Vagina (tissue), 2 donors: ENCODE measurements at places on chromosomes 12 and 14.

DNA sequence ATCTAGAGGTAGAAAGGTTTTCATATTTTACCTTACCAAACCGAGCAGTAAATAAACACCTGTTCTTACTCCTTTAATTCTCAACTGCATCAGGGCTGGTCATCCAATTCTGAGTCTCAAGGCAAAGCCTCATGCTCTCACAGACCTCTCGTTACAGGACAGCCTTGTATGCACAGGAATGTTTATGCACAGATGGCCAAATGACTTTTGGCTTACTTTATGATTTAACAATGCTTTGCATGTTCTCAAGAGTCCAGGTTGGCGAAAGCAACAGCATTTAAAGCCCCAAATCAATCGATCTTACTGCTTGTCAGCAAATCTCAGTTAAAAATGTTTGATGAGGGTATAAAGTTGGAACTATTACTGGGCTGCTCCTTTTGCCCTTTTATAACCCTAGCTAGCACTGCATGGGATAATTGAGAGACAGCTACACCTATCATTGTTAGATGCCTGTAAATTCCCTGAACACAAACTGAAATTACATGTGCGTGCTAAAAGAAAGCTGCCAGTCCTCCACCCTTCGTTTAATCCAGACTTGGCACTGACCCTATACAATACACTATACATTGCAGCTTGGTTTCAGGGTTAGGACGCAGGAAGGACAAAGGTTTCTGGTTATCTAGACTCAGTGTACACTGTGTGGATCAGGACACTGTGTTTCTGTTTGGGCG lies 63.6 kb downstream of the TMCC3 start:
- no peak for DNase-seq

GRCh38 chr12:76198839-76199238 lies 114.4 kb upstream of the NAP1L1 start:
- no peak for DNase-seq

DNA sequence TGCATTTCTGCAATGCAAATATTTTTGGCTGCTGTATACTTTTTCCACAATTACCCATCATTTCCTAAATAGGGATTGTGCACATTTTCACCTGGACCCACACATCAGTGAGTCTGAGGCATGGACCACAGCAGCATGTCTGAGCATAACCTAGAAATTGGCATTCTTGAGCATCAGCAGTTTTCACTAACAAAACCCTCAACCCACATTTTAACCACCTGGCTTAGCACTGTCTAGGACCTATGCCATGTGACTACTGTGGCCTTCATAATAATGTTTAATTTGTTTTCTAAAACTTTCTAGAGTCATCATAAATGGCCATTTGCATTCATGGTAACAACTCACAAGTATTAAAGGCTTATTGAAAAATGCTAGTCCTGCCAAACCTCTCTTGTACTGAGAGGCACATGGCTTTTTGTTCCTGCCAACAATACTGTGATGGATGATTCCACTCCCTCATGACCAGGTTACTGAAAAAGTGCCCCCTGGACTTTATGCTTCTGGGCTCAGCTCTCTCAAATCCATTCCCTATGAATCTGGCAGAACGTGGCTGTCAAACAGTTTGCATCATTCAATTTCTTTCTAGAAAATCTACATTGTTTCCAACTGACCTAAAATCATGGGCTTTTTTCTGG lies 240.0 kb downstream of the MDGA2 start:
- DNase-seq: no peak

- DNase-seq: no peak
These were observed 141.9 kb downstream of the NUBPL start for GRCh38 chr14:31703056-31703455.

GRCh38 chr14:71361336-71361735 lies 454.1 kb downstream of the PCNX1 start:
- DNase-seq: no peak

DNA sequence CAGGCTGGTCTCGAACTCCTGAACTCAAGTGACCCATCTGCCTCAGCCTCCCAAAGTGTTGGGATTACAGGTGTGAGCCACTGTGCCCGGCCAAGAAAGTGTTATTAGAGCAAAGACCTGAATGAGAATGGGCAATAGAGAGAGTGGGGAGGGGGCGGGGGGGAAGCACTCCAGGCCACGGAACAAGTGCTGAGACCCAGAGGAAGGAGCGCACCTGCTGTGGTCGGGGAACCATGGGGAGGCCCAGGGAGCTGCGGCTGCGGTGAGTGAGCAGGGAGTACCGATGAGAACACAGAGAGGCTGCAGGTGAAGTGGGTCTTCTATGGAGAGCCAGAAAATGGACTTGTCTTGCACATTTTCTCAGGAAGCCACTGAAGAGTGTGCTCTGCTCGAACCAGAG lies 10.8 kb downstream of the SMIM41 start:
- no peak for DNase-seq

DNA sequence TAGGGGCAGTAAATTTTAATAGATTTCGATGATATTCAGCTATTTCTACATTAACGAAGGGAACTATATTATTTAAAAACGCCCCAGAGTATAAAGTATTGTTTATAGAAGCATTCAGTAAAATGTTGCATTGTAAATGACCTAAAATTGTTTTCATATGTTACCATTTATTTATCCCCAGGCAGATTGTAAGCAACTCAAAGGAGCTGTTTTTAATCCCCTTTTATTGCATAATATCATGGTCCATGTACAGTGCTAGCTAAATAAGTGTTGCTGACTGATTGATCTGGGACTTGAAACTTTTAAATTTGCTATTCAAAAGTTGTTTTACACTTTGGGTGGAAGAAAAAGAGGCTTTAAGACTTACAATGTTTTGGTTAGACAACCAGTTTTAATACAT lies 199.0 kb upstream of the SLC38A2 start:
- no peak for DNase-seq

DNA sequence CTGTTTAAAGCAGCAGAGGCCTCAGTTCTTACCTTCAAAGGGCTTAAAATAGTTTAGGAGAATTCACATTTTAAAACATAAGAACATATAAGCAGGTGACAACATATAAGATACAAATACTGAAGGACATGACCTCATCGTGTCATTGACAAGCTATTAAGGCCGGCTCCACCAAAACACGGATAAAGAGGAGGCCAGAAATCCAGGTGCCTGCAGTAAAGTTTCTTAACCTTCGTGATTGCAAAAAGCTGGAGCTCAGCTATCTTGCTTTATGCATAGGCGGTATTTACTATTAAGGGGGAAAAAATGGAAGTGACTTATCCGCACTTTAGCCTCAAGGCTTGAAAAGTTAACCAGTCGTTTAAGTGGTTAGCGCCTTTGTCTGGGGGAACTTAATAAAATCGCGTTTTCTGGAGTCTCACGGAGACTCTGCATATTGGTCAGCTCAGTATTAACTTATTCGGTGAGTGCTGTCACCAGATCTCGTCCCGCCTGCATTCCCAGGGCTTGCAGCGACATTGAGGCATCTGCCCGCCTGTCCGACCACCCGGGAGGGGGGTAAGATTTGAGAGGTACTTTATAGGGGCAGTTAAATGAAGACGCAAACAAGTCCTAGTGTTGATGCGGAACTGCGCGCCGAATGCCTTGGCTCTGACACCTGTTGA lies 1.1 kb upstream of the SP1 start:
- no peak for DNase-seq

DNA sequence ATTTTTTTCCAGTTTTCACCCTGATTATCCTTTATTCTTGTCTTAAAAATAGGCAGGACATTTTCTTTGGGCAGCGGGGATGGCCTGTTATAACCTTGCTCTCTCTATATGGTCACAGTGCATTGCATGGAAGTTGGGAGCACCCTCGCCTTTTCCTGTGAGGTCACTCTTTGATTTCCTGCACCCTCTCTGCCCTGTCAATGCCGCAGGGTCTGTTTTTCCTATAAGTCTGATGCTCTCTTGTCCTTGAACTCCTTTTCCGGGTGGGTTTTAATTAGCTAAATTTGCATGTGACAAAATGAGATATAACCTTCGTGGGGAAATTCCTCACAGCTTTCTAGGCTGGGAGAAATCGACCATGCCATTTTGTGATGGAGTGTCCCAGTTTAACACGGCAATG lies 194.3 kb downstream of the CACNA1C start:
- no peak for DNase-seq

DNA sequence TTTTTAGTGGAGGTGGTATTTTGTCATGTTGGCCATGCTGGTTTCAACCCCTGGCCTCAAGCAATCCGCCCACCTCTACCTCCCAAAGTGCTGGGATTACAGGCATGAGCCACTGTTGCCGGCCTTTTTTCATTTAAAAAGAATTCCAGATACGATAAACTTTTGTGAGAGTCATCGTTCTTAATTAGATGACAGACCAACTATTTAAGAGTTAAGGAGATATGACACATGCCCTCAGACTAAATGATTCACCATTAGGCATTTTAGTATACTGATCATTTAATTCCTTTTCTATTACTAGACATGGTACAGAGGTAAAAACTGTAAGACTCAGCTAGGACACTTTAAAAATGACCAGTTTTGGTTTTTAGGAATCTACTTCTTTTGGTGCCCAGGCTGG lies 2.4 kb downstream of the ANKRD13A start:
- no peak for DNase-seq

GRCh38 chr12:57719777-57720605 lies 18.6 kb downstream of the AGAP2 start:
- peak; percentile 88 for DNase-seq

GRCh38 chr14:81211844-81212243 lies 8.9 kb downstream of the GTF2A1 start:
- no peak for DNase-seq

DNA sequence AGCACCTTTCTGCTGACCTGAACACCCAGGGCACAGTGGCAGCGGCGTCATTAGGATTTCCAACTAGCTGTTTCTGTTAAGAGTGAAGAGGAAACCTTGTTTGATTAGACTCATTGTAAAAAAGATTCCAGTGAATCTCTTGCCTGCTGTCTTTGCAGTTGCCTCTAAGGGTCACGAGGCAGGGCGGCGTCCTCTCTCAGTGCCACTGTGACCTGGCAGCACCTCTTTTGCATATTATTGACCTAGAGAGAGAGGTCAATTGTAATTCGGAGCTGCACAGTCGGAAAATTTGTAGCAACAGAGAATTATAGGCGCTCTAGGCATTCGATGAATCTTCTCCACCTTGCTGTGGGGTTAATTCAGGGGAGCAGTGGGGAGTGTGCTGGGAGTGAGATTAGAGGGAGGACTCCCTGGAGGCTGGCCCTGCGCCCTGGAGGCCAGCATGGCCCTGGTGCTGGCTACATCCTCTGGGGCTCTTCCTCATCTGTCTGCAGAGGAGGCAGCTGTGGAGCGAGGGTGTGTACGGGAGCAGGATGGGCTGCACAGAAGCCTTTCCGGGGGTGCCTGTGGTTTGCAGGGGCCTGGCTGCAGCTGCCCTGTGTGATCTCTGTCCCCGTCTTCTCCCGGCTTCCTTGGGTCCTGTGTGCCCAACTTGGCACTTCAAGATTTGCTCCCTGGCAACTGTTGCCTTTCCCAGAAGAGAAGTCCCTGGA lies 14.3 kb downstream of the PACS2 start:
- no peak for DNase-seq

GRCh38 chr12:47903927-47904712 lies 674 bp downstream of the VDR start:
- peak; percentile 86 for DNase-seq

DNA sequence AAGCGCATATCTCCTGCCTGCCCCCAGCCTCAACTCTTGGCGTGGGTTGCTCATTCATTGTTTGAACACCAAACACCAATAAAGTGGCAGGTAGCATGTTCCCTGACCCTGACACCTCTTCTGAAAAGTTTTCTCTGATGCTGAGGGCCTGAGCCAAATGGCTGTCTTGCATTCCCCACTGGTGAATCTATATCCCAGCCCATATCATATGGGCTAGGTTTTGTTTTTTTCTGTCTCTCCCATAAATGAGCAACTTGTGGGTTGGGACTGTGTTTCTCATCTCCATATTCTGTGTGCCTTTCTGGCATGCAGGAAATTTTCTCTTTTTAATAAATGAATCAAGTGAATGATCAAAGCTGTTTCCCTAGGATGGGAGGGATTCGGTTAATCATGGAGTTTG lies 5.0 kb downstream of the MYO1A start:
- DNase-seq: no peak

GRCh38 chr14:82192387-82192786 lies 658.7 kb upstream of the SEL1L start:
- DNase-seq: no peak

DNA sequence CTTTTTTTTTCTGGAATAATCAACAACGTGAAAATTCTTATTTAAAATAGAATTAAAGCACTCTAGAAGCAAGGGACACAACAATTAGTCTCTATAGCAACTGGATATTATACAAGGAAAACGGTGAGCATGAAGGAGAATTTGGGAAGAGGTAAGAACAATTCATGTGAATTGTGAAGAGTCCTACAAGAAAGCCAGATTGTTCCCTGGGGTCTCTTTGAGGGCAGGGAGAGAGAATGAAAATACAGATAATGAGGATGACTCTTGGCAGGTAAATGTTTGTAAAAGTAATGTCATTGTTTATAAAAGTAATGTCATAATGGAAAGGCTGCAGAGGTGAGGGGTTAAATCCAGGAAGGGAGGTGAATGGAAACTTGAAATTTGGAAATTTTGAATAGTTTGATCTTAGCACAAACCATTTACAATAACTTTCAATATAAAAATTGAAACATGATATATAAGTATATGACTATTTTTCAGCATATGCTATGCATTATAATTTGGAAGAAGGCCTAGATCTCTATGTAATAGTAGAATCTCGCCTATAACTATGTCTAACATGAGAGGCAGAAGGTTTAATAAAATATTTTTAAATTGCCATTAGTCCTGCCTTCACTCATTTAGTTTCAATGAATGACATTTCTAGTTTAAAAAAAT lies 378.8 kb upstream of the DCN start:
- DNase-seq: no peak

- no peak for DNase-seq
These were observed 73.9 kb downstream of the ANO4 start for GRCh38 chr12:100868487-100868886.

DNA sequence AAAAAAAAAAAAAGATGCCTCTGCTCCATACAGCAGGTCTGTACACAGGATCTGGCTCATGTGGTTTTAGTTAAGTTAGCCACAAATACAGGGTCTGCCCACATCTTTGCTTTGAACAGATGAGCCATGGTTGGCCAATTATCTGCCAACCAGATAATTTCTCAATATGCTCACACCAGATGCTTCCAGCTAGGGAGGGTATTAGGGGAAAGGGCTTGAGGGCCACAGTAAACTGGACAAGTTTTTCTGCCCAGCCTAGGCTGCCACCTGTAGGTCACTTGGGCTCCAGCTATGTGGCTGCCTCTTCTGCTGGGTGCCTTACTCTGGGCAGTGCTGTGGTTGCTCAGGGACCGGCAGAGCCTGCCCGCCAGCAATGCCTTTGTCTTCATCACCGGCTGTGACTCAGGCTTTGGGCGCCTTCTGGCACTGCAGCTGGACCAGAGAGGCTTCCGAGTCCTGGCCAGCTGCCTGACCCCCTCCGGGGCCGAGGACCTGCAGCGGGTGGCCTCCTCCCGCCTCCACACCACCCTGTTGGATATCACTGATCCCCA lies 776 bp downstream of the RDH5 start:
- DNase-seq: no peak

- no peak for DNase-seq
These were observed 27.6 kb downstream of the PMCH start for GRCh38 chr12:102169922-102170621.
